Stimulated activated CD8-positive, alpha-beta memory T cell treated with anti-CD3 and anti-CD28 coated beads, Interleukin-2, amount 100 ng/mL, for 1 hour (primary cell): ENCODE measurements at places on chromosomes 6 and 20.

DNA sequence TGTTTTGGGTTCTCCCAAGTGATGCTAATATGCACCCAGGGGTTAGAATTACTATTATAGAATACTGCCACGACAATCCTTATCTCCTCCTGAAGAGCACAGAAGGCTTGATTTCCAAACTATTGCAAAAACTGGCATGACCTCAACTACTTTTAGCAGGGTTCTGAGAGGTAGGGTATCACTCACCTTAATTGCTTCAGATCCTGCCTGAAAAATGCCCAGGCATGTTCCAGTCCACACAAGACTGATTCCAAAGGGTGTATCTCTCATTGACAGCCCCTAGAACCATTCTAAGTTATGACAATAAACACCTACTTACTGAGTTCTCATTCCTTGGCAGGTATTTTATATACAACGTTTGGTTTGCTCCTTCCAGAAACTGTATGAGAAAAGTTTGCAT lies 5.0 kb upstream of the DSE start:
- DNase-seq, result no peak

GRCh38 chr6:127515234-127515793 lies 3.8 kb downstream of the MTCL3 start:
- DNase-seq, result no peak

DNA sequence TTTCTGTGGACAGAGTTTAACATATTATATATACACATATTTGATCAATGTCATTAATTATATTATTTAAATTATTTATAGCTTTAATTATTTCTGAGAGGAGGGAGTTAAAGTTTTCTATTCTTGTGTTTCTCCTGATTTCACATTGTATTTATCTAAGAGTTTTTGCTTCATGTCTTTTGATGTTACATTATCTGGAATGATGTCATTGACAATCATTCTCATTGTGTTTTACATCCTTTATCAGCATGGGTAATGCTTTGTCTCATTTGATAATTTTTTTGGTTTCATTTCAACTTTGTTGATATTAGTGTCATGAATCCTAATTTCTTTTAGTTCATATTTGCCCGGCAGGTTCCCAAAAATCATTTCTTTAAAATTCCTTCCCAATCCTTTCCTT lies 56.7 kb upstream of the TOX2 start:
- no peak for DNase-seq

DNA sequence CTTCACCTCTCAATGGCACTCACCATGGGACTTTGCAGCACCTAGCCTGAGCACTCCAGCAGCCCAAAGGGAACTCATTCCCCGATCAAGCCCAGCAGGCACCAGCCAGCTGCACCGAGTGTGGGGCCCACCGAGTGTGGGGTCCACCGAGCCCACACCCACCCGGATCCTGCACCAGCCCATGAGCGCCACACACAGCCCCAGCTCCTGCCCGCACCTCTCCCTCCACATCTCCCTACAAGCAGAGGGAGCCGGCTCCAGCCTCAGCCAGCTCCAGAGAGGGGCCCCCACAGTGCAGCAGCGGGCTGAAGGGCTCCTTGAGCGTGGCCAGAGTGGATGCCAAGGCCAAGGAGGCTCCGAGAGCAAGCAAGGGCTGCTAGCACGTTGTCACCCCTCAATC lies 1182.4 kb downstream of the HACE1 start:
- no peak for DNase-seq

DNA sequence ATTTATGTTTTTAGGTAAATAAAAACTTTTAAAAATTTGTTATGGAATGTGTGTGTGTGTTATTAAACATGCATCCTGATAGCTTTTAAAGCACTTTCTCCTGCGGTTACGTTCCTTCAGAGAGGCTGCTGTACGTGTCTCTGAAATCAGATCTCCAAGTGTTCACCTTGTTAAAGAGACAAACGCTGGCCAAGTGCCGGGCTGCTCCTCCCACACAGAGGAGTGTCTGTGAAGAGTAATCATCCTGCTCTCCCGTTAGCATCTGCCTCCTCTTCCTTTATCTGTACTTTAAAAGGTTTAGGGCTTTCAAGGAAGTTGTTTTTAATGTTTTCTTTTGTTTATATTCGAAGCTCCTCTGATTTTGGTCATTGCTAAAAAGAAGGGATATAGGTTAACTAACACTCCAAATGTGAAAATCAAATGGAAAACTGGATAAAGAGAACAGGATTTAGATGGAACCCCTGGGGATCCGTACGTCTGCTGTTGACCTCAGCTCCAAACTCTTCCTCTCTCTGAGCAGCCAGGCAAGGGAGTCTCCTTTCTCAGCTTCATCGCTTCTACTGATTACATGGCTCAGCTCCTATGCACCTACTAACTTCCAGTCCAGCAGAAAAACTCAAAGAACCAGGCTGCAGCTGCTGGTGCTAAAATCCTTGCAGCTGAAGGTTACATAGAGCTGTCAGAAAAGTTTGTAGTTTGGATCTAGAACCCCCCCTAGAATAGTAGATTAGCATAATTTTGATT lies 20.0 kb downstream of the IRF4 start:
- DNase-seq, result no peak

- no peak for DNase-seq
Observed at GRCh38 chr20:37804584-37805566, 98.1 kb upstream of the VSTM2L start.

DNA sequence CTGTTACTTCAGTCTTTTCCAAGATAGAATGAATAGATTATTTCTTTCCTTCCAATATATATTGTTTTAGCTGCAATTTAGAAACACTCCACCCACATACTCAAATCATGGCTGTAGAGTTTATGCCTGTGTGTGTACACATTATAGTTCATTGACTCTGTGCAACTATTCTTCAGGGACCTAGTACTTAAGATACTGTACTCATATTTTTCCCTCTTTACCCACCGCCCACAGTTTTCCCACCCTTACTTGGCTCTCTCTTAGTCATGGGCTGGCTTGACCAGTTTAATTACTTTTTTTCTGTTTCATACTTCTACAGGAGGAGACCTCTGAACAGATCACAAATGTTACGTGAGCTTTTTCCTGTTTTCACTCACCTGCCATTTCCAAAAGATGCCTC lies 30.4 kb downstream of the C6orf89 start:
- DNase-seq, result no peak

GRCh38 chr6:11644601-11645000 lies 107.1 kb downstream of the TMEM170B start:
- no peak for DNase-seq

GRCh38 chr20:24721891-24722568 lies 227.0 kb upstream of the CST7 start:
- DNase-seq, result no peak

GRCh38 chr20:33971147-33971975 lies 22.4 kb upstream of the RALY start:
- DNase-seq, result no peak

DNA sequence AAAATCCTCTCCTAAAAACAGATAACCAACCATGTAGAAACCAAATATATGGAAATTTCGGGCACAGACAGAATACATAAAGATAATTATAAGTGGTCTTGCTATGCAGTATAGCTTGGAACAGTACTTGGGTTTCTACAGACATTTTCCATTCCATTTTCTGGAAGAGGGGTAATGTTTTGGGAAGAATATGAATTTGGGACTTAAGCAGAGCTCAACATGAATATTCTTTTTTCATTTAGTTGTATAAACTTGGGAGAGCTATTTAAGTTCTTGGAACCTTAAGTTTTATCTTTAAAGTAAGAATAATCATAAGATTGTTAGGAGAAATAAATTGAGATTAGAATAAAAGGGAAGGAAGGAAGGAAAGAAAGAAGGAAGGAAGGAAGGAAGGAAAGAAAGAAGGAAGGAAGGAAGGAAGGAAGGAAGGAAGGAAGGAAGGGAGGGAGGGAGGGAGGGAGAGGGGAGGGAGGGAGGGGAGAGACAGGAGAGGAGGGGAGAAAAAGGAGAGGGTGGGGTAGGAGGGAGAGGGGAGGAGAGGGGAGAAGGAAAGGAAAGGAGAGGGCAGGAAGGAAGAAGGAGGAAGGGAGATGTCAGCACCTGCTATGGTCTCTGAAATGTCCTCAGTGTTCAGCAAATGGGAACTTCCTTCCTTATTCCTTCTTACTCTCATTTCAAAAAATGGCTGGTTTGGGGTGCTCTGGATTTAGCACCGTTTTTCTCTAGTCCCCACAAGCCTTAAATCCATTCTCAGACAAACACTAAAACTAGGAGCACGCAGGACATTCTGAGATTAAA lies 248.3 kb downstream of the LY86 start:
- no peak for DNase-seq

DNA sequence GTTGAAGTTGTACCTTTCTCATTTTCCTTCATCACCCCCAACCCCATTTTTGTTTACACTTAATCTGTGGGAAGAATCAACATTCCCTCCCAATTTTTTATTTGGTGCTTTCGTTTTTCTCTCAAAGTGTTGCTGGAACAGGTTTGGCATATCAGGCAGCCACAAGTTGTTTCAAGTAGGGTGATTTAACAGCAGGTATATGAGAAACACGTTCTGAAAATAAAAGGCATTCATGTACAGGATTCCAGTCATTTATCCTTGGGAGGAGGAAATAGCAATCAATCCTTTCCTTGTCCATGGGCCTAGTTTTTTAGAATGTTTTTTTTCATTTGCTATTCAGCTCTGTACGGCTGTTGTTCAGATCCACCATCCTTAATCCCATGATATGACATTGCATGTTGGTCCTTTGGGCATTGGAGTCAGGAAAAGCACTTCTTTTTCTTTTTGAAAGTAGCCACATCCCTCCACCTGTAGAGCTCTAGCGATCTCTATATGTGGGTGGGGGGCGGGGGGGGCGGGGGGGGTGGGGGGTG lies 120.2 kb downstream of the JARID2 start:
- no peak for DNase-seq

DNA sequence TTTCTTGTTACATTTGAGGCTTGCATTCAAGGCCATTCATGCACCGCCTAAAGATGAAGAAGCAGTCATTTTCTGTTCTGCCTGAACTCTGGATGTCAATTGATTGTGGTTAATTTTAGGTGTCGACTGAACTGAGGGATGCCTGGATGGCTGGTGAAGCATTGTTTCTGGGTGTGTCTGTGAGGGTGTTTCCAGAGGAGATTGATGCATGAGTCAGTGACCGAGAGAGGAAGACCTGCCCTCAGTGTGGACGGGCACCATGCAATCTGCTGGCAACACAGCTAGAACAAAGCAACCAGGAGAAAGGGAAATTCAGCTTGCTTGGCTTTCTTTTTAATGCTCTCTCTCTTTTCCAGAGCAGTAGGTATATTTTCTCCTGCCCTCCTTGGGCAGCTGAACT lies 164.1 kb upstream of the ECI2 start:
- DNase-seq, result no peak

- DNase-seq, result no peak
Observed at GRCh38 chr20:20741087-20742045, 28.9 kb upstream of the RALGAPA2 start.

DNA sequence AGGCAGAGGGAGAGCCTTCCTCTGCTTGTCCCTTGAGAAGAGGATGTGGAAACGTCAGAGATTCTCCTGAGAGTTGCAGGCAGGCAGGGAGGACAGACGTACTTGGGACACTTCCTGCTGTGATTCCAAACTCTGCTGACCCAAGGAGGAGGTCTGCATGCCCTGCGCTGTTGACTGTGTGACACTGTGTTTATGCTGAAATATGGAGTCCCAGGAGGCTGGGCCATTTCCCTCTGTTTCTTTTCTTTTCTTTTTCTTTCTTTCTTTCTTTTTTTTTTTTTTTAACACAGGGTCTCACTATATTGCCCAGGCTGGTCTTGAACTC lies 63.5 kb upstream of the BHLHE23 start:
- DNase-seq, result no peak

DNA sequence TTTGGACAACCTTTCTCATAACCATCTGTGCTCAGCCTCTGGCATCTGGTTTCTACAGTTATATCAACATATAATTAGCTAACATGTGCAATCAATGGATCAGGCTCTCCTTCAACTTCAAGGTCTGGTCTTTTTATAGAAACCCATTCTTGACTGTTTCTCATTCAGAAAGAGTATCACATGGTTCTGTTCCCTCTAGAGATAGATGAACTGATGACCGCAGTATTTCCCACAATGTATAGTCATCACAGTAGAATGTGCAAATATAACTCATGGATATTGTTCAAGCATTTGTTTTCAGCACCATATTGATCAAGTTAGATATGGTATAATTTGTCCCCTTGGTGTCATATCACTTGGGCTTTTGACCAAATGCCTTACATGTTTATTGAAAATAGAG lies 656.2 kb downstream of the FRK start:
- DNase-seq, result no peak

DNA sequence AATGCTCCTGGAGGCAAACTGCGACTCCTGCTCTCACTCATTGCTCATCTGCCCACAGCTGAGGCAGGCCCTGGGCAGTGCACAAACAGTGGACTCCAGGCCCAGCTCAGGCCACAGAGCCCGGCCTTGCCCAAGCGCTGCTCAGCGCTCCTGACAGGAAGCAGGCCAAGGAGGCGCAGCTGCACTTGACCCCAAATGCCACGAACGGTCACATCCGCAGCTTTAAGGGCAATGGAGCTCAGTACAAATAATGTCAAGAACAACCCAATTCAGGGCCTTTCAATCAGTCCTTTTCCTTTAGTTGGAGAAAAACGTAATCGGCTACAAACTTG lies 33.8 kb downstream of the RRBP1 start:
- DNase-seq, result no peak

- no peak for DNase-seq
Observed at GRCh38 chr6:35035481-35036030, 105.6 kb downstream of the TCP11 start.

DNA sequence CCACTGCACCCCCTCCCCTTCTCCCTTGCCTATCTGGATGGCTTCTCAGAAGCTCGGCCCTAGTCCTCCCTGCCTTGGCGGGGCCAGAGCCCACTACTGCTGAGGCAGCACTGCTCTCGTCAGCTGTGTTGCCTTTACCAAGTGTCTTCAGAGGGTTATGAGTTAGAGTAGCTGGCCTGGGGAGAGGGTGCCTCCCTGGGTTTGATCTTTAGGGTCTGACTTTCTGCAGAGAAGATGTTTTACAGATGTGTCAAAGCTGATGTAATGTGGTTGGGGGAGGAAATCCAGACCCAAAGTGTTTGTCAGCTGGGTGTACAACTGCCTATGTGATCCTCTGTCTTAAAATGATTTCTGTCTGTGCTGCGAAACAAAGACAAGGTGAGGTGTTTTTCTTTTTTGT lies 30.4 kb upstream of the PI16 start:
- no peak for DNase-seq

- no peak for DNase-seq
Observed at GRCh38 chr20:43831481-43832065, 83.1 kb upstream of the TOX2 start.

DNA sequence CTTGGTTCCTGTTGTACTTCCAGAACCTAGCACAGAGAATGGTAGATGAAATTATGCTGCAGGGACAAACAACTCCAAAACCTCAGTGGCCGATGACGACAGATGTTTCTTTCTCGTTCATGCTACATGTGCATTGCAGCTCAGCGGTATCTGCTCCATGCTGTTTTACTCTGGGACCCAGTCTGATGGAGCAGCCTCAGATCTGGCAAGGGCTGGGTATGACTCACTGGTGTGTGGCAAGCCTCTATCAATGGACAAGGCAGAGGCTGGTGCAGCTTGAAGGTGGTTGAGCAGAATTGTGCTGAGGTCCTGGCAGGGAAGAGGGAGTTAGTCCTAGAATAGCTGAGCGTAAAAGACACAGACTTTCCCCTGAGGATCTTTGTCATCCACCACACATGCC lies 10.3 kb upstream of the BLCAP start:
- no peak for DNase-seq
